ENCODE measurements at places on chromosomes 16 and 17.

GRCh38 chr16:67719778-67720144, 645 bp upstream of the GFOD2 start:
- no peak for DNase-seq

DNA sequence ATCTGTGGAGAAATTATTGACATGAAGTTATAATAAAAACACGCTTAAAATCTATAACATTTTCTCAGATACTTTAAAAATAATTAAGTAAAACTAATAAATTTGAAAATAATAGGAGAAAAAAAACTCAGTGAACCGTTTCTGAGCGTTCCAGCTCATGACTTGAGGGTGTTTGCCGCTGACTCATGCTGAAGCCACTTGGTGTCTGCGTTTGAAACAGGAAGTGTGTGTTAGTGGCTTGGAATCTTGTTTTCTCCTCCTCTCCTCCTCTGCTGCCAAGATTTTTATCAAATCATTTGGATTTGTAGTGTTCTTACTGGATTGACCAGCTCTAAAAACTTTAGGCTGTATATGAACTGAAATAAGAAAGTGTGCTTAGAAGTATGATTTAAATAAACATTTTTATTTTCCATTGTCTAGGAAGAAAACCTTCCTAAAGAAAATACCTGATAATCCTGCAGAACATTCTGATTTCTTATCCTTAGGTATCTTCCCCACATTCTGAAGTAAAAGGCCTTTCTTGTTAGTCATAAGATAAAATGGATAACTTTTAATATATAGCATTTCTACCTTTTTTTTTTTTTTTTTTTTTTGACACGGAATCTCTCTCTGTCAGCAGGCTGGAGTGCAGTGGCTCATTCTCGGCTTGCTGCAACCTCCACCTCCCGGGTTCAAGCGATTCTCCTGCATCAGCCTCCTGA, 30.8 kb downstream of the USP10 start:
- DNase-seq: no peak

DNA sequence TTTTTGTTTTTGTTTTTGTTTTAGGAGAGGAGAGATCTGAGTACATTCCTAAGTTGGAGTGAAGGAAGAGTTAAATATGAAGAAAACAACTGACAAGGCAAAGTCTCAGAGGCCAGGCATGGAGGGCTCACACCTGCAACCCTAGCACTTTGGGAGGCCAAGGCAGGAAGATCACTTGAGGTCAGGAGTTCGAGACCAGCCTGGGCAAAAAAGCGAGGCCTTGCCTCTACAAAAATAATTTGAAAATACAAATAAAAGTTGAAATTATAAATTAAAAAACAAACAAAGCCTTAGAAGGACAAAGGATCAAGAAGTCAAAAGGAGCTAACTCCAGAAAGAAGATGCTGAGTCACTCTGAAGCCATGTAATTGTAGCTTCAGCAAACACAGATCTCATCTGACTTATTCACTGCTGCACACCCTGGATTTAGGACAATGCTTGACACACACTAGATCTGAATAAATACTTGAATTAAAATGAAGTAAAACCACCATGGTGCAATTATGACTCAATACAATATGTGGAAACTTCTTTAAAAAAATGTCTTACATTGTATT, 9.1 kb downstream of the CEP20 start:
- DNase-seq: no peak

GRCh38 chr17:59845595-59846393, 46.9 kb downstream of the TUBD1 start:
- DNase-seq: no peak

GRCh38 chr17:82175951-82176350, 36.7 kb downstream of the CCDC57 start:
- DNase-seq: no peak

GRCh38 chr16:9798474-9798873, 383.8 kb downstream of the GRIN2A start:
- DNase-seq: no peak

- no peak for DNase-seq
Observed at GRCh38 chr16:86015606-86016005, 116.6 kb downstream of the IRF8 start.

DNA sequence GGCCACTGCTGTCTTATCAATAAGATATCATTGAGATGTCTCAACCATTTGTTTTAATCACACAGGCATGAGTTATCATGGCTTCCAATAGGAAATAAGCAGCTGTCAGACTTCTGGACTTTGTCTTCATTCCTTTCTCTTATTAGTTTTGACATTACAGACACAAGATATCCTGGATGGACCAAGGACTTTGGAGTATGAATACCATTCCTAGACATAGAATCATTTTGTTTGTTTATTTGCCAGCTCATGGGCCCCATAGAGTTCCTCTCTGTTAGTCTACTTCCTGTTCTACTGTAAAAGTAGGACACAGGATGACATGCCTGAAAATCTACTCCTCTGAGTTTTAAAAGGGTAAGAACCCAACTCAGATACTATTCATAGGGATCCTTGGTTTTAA, 77.7 kb upstream of the KCNJ16 start:
- DNase-seq: no peak

DNA sequence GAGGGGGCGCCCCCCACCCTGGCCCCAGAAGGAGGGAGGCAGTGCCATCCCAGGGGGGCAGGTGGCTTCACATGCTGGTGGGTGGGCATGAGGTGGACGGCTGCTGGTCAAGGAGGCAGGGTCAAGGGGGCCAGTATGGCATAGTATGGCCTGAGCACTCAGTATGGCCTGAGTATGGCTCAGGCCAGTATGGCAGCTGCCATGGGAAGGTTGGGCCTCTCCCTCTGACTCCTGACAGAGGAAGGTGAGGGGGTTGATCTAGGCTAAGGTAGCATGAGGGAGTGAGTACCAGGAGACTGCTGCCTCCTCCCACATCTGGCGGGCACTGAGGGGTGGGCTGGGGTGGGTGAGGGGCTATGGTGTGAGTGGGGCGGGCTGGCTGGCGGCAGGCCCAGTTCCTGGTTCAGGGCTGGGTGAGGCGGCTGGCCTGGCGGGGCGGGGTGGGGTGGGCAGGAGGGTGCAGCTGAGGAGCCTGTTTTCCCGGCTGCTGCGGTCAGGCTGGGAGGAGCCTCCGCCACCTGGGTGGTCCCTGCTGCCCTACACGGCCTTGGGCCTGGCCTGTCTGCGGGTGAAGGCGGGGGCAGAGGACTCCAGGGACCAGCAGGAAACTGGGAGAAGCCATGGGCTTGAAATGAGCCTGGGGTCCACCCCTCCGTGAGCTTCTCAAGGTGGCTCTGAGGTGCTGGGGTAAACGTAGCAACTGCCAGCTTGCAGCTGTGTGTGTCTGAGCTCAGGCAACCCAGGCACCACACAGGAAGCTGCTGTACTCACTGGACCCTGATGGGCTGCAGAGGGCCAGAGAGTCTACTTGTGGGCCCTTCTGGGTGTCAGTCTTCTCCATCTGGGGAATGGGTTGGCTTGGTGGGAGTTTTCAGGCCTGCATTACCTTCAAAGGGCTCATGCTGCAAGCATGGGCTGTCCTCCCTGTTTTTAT, 57.0 kb downstream of the RAI1 start:
- no peak for DNase-seq

DNA sequence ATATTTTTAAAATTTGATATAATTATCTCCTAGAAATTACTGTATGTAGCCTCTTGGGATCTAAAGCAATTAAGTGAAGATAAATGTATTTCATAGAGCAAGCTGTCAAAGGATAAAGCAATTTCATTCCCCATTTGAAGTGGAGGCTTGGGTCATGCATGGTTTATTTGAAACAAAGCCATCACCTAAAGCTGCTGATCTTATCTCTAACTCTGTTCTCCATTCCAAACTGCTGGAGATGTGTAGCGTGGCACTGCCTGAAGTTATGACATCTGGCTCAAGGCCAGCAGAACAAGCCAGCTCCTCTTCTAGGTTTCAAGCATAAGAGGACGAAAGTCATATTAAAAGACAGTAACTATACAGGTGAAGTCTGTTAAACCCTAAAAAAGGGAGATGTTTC, 83.9 kb downstream of the HIC1 start:
- DNase-seq: no peak

DNA sequence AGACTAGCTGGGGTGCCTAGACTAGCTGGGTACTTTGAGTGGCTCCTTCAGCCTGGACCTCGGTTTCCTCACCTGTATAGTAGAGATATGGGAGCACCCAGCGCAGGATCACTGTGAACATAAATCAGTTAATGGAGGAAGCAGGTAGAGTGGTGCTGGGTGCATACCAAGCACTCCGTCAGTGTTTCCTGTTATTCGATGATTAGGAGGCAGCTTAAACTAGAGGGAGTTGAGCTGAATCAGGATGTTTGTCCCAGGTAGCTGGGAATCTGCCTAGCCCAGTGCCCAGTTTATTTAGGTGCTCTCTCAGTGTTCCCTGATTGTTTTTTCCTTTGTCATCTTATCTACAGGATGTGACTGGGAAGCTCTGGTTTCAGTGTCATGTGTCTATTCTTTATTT, 8.4 kb upstream of the TMEM235 start:
- DNase-seq: no peak

DNA sequence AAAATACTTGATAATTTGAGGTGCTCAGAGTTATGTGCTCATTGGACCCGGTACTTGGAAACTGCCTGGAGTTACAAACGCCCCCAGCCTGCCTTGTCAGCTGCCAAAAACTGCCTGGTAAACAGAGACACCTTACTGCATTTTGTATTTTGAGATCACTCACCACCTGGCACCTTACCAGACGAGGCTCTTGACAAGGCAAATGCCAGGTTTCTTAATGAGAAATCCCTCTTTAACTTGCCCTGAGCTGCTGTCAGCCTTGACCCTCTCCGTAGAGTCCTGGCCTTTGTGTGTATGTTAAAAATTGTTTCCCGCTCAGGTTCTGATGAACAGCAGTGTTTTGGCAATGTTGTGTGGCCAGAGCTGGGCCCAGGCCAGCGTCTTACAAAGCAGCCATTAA, 28.8 kb downstream of the SYT17 start:
- no peak for DNase-seq

- DNase-seq: peak; percentile 57
Observed at GRCh38 chr16:88743693-88744576, 37.6 kb downstream of the CTU2 start.

DNA sequence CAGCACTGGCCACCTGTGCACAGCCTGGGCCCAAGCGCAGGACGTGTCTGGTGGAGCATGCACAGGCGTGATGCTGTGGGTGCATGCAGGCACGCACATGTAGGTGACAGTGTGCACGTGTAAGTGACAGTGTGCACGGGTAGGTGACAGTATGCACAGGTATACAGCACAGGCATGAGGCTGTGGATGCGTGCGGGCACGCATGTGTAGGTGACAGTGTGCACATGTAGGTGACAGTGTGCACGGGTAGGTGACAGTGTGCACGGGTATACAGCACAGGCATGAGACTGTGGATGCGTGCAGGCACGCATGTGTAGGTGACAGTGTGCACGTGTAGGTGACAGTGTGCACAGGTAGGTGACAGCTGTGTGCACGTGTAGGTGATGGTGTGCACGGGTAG, 7.9 kb downstream of the RPUSD1 start:
- no peak for DNase-seq

- DNase-seq: no peak
Observed at GRCh38 chr16:49953090-49953489, 71.9 kb upstream of the CNEP1R1 start.

DNA sequence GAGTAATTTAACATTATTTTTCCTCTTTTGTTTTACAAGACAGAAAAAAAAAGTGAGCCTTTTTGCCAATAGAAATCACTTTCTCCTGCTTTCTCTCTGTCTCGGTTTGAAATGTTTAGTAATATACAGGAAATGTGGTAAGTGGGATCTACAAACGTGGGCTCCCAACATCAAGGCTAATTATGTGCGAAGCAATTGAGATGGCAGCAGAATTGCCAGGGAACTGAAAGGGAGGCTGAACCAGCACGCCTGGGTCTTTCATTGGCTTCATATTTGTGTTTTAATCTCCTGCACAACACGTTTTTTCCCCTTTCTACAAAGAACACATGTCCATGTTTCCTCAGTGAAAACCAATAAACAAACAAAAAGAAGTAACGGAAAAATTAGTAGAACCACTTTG, 743.9 kb upstream of the SOX9 start:
- DNase-seq: no peak

GRCh38 chr16:67394155-67395104, 1.1 kb upstream of the TPPP3 start:
- no peak for DNase-seq

GRCh38 chr16:52861614-52862022, 191.1 kb downstream of the CHD9NB start:
- no peak for DNase-seq

DNA sequence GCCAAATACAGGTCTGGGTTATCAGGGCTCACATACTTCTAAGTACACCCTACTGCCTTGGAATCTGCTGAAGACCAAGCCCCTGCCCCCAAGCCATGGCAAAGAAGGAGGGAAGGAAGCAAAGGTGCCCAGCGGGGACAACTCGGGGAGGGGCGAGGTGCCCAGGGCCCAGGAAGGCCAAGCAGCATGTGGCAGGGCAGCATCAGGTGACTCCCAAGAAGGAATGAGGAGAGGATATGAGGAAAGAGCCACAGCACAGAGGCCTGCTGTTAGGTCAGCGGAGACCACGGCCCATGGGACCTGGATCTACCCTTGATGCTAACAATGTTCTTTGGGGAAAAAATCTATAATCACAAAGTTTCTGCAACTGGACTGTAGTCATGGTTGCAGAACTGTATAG, 142.6 kb upstream of the CRHR1 start:
- DNase-seq: no peak

- DNase-seq: no peak
Observed at GRCh38 chr16:89695086-89695874, 6.2 kb downstream of the SPATA2L start.

- no peak for DNase-seq
Observed at GRCh38 chr16:46826631-46827030, 4.3 kb downstream of the C16orf87 start.

DNA sequence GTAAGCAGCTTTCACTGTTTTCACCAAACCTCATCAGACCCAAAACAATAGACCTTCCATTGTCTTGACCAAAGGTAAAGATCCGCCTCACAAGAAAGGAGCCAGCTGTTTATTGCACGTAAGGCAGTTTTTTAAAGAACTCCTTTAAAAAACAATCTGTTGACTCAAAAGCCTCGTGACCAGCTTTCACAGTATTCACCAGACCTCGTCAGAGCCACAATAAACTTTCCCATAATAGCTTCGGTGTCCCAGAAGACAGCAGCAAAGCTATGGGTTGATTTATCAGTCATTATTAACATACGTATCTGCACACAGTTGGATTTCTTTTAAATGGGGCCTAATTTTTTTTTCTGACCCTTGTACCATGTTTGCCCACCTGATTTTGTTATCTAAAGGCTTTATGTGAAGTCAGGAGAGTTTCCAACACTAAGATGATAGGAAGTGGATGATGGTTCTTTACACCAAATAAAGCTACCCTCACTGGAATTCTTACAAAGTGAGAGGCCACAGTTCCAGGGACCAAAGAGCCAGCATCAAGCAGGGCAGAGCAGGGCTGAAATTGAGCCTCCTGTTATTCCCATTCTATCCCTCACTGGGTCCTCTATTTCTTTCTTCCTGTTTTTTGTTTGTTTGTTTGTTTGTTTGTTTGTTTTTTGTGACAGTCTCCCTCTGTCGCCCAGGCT, 17.6 kb upstream of the HELZ start:
- DNase-seq: no peak

DNA sequence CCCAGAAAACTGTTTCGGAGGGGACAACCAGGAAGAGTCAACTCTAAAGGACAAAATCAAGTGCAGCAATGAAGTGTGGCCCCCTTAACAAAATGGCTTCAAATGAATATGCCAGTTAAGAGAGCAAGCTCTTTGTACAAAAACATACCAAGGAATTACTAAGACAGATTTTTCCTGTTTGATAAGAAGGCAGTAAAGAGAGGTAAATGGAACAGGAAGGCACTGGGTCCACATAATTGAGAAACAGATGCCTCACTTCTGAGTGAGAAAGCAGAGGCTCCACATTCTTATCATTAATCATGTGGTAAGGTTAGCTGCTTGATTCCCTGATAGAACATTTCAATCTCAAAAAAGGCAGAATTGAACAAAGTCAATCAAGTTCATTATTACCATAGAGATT, 44.9 kb downstream of the MBTD1 start:
- DNase-seq: no peak

Data from stimulated activated CD4-positive, alpha-beta T cell treated with anti-CD3 and anti-CD28 coated beads, Interleukin-15, amount 100 ng/mL, for 48 hours (primary cell).